ENCODE measurements at places on chromosomes 7 and 10.

DNA sequence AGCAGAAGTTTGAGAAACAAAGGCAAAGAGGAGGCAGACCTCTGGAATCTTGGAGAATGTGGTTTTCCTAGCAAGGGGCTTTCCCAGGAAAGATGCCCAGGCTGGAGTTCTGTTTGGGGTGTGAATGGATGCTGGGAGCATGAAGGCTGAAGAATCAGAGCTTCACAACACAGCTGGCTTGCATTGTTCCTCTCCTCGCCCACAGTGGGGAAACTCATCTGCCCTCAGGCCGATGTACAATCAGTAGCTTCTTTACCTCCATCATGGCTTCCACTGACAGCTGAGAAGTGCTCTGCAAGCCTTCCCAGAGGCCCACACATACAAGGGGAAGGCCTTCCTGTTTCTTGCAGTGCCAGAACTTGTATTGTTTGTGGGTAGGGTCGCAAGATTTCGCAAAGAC lies 90.8 kb upstream of the HECTD2 start:
- no peak for DNase-seq

GRCh38 chr7:101226721-101227120 lies 8.8 kb downstream of the ZNHIT1 start:
- no peak for DNase-seq

GRCh38 chr10:97633921-97634320 lies 621 bp upstream of the MORN4 start:
- peak; percentile 46 for DNase-seq

DNA sequence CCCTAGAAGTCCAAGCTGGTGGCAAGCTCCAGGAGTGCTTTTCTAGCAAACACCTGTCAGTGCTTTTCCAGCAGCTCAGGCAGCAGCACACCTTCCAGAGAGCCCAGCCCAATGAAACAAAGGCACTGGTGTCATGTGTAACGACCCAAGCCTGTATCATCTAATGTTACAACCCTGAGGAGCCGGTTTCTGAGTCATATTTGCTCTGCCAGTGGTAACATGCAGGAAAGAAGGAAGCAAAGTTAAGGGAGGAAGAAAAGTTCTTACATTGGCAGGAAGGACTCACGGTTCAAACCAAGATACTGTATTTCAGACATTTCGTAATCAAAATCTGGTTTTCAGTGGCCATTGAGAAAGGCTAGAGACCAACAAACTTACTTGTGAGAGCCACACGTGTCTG lies at the start of gene ANKRD22:
TSS of gene ANKRD22 (minus strand) at position 139 of the 400 bp plus-strand sequence. CDS start 237 bp downstream, outside the sequence.
- DNase-seq = no peak

DNA sequence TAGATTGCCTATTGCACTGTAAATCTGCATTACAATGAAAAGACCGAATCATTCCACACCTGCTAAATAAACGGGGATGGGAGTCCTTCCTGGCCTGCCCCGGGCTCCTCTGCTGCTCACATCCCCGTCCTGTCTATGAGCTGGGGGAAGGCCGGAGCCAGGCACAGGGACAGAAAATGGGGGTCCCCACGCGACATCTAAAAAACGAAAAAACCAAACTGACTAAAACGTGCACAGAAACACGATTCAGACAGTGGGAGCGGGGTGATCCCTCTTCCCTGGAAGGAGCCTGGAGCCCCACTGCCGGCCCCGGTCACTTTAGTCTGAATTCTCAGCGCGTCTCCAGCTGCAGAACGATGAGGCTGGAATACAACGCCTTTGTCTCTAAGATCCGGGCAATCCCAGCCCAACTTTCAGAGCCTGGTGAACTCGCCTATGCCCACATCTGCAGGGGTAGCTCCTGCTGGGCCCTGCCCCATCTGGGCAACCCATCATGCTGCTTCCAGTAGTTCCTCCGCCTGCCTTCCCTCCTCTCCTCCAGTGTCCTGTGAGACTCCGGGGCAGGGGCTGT lies 78.0 kb downstream of the ADARB2 start:
- no peak for DNase-seq

- no peak for DNase-seq
Measured at GRCh38 chr10:118901380-118901779, 128.1 kb upstream of the NANOS1 start.

Measured in activated T-cell treated with anti-CD3 and anti-CD28 coated beads, Interleukin-2, amount 50 U/mL, for 48 hours (primary cell).